ENCODE measurements at places on chromosomes 6 and 20.
A peak's percentile ranks its signal among the peaks of the same experiment; 100 is the strongest.

GRCh38 chr6:111210194-111210728 lies 123.0 kb downstream of the SLC16A10 start:
- no peak for DNase-seq

DNA sequence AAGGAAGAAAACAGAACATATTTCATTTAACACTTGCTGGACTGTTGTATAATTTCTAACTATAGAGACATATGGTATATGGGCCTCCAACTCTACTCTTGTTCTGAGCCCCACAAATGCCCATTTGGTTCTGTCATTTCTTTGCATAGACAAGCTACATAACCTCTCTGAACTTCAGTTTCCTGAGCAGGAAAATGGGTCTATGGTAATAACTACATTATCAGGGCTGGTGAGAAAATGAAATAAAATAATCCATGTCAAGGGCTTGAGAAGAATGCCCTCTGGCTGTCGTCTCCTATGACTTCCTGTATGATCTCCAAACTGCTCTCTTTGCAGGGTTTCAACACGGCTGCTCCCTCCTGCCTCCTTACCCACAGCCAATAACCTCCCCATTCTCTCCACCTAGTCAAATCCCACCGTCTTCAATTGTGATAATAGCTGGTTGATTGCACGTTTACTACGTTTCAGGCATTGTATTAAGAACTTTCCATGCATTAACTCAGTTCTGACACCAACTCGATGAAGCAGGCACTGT lies 12.0 kb downstream of the ZCCHC3 start:
- no peak for DNase-seq

- DNase-seq, result no peak
Measured at GRCh38 chr6:139184047-139184446, 49.2 kb downstream of the HECA start.

DNA sequence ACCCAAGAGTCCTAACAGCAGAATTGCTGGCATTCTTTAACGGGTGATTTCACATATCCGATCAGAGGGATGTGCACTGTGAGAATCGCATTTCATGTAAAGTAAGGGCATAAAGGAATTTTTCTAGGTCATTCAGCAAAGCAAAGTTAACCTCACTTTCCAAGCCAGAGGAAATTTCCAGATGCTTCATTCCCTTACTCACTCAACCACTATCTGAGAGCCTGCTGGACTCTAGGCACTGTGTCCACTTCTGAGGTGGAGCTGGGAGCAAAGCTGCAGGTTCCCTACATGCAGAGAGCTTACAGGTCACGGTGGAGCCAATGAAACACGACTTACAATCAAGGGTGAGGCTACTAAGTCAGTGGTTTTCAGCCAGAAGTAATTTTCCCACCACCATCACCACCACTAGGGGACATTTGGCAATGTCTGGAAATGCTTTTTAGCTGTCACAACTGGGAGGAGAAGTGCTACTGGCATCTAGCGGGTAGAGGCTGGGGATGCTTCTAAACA lies 34.5 kb upstream of the TSHZ2 start:
- DNase-seq, result no peak

GRCh38 chr20:54178256-54178655 lies 4.5 kb upstream of the CYP24A1 start:
- DNase-seq, result no peak

GRCh38 chr6:131116755-131117360 lies 18.4 kb upstream of the AKAP7 start:
- no peak for DNase-seq

DNA sequence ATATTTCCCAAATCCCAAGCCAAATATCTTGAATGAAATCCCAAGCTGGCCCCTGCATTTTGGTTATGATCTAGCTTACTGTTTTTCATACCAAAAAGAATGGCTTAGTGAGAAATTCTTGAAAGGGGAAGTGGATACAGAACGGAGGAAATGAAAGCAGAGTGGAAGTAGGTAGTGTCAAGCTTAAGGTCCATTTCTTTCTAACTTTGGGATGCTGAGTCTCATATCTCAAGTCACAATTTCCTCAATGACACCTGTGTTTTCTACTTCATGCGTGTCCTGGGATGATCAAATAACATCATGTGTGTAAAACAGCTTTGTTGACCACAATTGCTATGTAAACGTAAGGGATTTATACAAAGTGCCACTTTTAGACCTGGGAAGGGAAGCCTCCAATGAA lies 238.8 kb upstream of the SLC35B3 start:
- DNase-seq, result no peak

- no peak for DNase-seq
Measured at GRCh38 chr6:136084403-136084802, 165.7 kb downstream of the MTFR2 start.

DNA sequence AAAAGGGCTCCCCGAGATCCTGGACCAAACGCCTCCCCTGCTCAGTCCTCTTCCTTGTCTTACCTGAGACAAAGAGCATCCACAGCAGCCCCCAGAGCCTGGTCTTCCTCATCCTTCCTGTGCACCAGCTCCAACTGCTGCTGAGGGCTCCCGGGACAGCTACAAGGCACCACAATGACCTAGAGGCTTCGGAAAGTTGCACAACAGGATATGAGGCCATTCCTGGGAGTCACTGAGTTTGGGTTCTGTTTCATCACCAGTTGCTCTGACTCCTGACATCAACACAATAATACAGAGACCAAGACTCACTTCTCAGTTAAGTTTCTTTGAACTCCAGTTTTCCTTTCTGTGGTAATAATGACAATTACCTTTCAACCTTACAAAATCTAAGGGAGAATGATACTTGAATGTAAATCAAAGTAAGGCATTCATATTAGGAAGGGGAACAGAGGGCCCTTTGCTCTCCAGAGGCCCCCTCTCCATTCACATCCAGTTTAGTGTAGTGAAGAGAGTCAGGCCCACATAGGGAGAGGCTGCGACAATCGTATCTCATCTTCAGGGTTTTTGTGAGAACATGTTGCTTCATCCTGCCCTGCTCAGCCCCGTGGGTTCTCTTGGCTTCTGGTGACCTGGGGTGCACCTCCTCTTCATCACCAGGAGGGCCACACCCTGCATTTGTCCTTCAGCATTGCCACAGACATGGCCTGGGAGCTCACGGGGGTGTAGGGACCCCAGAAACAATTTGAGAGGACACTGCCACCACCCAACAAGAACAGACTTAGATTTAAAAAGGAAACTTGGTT lies at the start of gene TREM1:
TSS of gene TREM1 (minus strand) at position 139 of the 803 bp plus-strand sequence. CDS start at position 112, 27 bp downstream.
- peak; percentile 86 for DNase-seq

GRCh38 chr6:76124018-76124417 lies 51.6 kb upstream of the IMPG1 start:
- DNase-seq, result no peak

DNA sequence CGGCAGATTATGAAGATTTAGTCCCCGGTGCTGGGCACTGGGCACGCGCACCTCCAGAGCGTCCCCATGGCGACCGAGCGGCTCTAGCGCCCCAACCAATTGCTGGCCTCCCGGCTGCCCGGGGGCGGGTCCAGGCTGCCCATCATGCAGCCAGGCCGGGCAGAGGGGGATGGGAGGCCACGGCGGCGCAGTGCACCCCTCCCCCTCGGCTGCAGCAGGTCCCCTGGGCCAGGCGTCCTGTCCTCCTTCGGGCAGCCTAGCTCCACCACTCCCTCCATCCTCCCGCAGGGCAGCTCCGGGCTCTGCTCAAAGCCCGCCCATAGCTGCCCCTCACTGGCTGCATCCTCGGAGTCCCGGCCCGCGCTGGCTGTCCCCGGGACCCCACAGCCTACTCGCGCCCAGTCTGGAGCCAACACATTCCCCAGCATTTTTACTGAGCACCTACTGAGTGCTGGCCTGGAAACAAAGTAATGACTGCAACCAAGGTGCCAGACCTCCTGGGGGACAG lies 99.4 kb downstream of the ASXL1 start:
- no peak for DNase-seq

- DNase-seq, result no peak
Measured at GRCh38 chr20:61185181-61185580, 66.9 kb upstream of the CDH4 start.

DNA sequence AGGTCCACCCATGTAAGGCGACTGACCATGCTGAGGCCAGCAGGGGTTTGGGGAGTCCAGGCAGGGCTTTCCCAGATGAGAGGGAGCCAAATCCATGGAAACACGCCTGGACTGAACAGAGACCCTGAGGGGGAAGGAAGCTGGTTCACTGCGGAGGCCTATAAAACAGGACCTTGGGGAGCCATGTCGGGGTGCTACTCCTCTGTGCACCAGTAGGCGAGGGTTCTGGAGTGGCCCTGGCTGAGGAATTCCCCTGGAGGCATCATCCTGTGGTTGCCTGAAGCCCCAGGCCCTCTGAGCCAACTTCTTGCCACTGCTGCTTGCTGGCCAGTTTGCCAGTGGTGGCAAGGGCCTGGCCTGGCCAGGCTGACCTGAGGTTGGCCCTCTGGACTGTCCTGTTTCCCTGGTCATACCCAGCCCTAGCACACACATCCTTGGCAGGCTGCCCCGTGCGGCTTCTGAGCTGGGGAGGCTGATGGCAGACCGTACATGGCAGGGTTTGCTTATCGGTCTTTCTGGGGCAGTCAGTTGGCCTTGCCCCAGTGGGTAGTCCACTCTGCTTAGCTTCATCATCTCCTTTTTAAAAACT lies 2.2 kb upstream of the LRRN4 start:
- no peak for DNase-seq

DNA sequence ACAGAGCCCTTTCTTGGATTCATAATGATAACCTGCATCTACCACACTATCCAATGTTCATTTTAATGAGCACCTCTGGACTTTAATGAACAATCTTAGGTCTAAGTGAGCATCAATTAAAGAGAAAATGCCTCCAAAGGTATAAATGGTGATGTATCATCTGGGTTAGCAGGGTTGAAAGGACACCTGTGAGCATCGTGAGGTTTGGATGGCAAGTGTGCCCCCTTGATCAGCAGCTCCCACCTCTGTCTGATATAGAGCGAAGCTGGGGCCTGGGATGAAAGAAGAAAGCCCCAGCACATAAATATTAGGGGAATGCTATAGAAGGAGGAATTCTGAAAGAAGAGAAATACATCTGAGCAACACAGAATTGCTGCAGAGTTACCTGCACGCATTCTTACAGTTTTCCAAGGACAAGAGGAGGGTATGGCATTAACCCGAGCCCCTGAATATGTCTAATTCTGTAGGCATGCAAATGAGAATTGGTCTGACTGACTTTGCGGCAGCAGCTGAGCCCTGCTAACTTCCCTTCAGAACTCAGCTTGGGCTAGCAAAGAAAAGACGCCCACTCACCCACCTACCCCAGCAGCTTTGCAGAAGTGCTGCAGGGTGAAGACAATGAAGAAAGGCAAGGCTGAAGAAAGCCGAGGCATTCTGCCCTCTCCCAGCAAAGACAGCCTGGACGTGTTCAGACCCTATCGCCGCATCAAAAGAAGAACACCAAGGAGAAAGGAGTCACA lies 136.2 kb downstream of the GMPR start:
- no peak for DNase-seq

DNA sequence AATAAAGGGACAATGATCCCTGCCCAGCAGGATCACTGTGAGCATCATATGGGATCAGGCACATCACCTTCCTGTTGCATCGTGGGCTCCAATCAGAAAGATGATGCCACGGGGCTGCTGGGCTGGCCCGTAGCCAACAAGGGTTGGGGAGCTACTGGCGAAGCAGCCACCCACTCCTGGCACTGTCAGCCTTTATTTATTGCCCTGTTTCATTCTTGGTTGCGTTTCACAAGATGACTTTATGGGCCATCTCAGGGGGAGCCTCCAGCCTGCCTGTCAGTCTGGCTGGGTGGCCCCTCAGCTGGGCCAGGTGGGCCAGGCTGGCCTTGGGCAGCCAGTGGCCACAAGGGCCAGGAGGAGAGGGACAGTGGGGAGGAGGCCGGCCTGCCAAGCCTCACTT lies 17.3 kb downstream of the VSTM2L start:
- no peak for DNase-seq

- DNase-seq, result no peak
Measured at GRCh38 chr6:78492351-78493017, 374.9 kb upstream of the IRAK1BP1 start.

DNA sequence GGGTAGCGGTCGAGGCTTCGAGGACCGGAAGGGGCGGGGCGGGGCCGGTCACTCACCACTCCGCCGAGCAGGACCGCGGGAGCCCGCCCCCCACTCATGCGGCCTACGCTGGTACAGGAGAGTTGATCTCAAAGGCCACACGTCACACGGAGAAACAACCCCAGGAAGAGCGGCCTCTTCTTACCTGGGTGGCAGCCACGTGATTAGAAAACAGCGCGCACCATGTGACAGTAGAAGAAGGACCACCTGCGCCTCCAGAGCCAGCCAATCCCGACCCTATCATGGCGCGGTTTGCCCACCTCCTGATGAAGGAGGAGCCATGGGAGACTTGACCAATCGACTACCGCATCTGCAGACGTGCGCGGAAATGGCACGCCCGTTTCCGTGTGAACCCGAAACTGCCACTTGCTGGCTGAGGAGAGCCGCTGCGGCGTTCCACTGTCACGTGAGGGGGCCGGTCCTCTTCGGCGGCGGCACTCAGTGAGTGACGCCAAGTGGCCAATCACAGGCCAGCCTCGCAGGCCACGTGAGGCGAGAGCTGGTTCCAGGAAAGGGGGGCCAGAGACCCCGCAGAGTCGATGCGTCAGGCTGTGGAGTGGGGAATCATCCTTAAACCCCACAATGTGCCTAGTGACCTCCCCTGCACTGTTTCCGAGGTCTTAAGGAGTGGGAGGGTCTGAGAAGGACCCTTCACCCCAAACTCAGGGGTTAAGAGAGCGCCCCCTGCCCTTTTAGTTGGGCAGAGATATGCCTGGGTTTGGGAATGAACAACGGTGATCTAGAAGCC lies at the start of gene CUTA:
TSS of gene CUTA (minus strand) at position 205 of the 787 bp plus-strand sequence. CDS start at position 98, 107 bp downstream.
- peak; percentile 100 for DNase-seq

GRCh38 chr6:43753570-43754183 lies 16.3 kb upstream of the VEGFA start:
- no peak for DNase-seq

DNA sequence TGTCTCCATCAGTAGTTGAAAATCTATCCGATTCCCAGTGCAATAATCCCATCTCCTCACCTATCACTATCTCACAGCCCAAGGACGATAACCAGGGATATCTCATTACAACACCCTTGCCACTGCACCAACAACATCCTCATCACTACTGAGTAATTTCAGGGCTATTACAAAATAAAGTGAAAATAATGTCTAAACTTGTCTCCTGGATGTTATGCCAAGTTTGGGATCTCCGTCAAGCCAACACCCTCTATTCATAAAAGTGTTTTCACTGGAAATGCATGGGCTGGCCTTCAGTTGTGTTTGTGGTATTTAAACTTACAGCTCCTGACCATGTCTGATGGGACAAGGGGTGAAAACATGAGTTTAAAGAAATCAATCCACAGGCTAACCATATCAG lies 42.0 kb upstream of the STMND1 start:
- no peak for DNase-seq

DNA sequence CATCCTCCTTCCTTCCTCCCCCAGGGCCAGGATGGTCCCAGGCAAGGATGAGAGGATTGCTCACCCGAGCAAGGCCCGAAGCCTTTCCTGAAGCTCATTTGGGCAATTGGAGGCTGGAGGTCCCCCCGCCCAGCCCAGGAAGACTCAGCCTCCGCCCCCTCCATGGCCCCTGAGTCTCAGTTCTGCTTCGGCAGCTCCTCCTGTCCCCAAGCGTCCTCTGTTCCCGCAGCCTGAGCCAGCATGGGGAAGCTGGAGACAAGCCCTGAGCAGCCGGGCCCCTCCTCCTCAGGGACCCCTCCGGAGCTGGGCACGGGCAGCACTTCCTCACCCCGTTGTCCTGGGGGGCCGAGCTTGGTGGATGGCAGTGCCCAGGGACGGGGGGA lies 26.0 kb downstream of the SLC17A9 start:
- no peak for DNase-seq
